ENCODE measurements at places on chromosomes 13 and 19.

GRCh38 chr13:94119360-94119936 is 360.0 kb downstream of the DCT start:
- DNase-seq, result no peak

DNA sequence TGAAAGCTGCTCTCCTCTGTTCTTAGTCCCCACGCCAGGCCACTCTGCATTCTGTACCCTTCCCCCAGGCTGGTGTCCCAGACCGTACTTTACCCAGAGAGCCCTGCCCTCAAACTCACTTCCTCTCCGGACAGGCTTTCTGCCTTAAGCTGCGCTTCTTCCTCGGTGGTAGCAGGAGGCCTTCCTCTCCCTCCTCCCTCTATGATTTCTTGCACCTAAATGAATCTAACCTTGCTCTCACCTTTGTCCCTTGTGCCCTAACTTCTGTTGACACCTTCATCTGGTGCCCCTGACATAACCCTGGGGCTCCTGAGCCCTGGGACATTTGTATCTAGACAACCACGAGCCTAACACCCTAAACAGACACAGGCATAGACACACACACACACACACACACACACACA is 29.6 kb upstream of the CEACAM21 start:
- DNase-seq, result no peak

DNA sequence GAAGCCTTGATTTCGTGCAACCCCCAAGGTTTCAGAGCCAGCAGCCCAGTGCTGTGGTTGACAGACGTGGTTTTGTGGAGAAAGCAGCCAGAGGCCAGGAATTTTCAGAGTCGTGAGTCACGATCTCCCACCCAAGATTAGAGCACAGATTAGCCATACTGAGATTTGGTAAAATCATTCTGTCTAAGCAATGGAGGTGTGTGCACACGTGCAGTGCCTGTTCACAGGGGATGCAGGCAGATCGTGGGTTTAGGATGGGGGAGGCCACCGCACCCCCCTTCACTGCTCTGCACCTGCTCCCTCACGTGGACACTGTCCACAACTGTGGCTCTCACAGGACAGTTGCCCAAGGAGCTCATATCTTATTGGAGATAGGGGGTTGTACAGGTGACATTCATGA is 46.6 kb upstream of the GPR183 start:
- DNase-seq, result no peak

GRCh38 chr19:41350735-41351338 is 2.9 kb downstream of the TGFB1 start:
- DNase-seq, result no peak

DNA sequence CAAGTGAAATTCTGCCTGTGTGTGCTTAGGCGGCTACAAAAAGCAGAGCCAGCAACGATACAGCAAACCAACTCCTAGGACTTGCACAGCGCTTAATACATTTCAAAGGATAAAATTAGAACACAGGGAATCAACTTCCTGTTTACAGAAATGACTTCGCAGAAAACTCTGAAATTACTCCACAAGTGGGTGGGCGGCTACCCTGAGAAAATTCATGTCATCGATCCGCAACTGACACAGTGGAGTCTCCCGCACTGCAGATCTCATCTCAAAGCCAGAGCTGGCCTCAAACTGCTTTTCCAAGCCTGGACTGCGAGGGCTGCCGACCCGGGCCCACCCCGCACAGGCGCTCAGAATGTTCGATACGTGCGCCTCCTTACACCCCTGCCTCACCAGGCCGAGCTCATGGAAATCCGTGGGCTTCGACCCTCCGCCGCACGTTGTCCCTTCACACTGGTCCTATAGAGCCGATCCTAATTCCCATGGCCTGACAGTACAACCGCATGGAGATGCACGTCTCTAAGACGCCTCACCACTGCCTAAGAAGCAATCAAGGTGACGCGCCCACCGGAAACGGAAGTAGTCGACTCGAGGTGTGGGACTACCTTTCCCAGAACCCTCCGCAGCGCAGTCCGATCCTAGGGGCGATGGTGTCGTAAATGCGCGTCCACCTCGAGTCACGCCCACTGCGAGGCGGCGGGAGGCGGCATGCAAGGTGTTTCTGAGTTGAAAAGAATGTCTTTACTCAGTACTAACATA is at the start of gene ZNF229:
TSS of gene ZNF229 (minus strand) at position 557 of the 759 bp plus-strand sequence. CDS start 5,625 bp downstream, outside the sequence.
- peak; percentile 65 for DNase-seq

DNA sequence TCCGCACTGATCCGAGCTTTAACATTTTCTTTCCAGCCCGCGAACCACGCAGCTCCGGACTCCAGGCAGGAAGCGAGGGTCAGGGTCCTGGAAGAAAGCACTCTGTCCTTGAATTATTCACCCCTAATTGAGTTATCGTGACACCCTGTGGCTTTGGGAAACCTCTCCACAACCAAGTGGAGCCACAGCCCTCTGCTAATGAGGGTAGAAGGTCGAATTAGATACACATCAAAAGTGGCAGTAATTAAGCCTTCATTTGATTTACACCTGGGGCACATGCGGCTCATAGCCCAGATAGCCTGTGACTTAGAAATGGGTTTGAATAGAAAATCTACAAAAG is 15.9 kb upstream of the RNF17 start:
- no peak for DNase-seq

GRCh38 chr13:30792285-30793000 is 57.1 kb downstream of the ALOX5AP start:
- DNase-seq, result no peak

GRCh38 chr13:89980896-89981295 is 1366.6 kb upstream of the MIR17HG start:
- no peak for DNase-seq

GRCh38 chr13:46656786-46657185 is 103.8 kb downstream of the LRCH1 start:
- DNase-seq, result no peak

DNA sequence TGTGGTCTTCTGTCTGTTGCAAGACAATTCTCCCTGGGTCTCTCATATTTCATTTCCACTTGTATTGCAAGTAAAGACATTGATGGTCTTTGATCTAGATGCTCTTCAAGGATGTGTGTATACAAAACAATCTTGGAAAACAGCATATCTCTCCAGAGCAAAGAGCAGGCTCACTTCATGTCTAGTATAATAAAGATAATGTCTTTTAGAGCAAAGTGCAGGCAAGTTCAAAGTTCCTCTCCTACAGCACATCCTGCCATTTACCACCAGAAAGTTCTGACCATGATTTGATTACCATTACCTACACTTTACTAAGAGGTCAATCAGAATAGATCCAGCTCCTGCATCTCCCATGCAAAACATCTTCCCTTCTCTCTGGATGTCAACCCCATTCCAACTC is 162.8 kb downstream of the DIAPH3 start:
- no peak for DNase-seq

GRCh38 chr19:7540761-7541474 is 5.4 kb downstream of the PNPLA6 start:
- DNase-seq, result peak; percentile 39

- DNase-seq, result no peak
Measured at GRCh38 chr13:29022968-29023367, 202.8 kb downstream of the MTUS2 start.

GRCh38 chr13:60837806-60838205 is 440.8 kb downstream of the TDRD3 start:
- DNase-seq, result no peak

DNA sequence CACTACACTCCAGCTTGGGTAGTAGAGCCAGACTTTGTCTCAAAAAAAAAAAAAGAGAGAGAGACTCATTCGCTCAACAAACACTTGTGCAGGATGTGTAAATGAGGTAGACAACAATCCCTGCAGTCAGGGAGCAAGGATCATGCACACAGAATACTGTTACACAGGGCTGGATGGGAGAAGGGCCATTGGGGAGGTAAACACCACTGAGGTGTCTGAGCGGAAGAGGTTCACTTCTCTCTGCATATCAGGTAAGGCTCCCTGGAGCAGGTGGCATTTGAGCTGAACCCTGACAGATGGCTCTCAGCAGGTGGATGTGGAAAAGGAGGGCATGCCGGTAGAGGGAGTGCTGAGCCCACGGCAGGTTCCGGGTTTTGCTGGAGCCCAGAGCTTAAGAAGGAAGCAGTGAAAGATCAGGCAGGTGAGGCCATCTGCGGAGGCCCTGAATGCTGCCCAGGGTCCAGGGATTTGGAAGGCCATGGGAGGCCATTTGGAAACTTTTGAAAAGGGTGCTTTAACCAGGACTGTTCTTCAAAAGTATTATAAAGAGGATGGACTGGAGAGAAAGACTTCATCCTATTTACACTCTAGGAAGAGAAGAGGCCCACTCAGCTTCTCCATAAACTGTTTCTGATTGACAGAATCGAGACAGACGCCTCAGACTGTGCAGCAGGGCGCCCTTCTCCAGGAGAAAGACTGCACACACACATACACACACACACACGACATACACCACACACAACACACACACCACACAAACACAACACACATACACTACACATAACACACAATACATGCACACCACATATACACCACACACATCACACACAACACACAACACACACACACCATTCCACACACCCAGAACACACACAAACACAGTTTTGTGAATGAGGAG is 199.4 kb downstream of the USP12 start:
- DNase-seq, result no peak

DNA sequence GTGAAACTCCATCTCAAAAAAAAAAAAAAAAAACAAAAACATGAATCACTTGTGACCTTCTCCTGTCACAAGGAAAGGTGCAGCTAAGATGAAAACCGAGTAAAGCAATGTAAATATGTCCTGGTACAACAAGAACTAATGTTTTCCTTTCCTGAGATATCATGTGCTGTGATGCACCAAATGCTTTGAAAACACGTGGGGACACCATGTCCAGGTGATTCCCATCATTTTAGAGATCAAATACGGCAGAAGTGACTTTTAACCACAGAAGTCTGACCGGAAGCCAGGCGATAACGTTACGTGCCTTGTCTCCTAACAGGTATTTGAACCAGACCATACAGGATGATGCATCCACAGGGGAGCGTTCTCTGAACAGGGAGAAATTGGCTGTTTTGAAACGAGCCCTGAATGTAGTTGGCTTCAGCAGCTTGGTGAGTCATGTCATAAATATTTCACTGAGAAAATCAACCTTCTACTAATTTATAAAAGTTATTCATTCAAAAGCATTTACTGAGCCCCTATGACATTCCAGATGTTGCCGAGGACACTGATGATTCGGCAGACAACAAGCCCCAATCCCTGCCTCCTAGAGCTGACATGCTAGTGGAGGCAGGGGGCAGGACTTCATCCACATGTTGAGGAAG is 328.1 kb downstream of the MYO16 start:
- no peak for DNase-seq

DNA sequence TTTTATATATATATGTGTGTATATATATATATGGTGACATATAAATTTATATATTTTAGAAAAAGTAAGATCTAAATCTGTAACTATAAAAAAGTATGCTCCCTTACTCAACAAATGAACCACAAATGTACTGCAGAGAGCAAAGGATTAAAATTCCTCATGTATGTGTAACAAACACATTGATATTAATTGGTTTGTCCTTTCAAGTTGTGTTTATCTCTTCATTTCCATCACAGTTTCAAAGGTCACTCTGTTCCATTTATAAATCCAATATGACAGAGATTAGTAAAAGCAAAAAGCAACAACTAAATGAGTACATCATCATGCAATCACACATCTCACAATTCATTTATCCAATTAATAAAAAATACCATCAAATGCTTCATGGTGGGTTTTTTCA is 247.9 kb downstream of the DACH1 start:
- DNase-seq, result no peak

GRCh38 chr13:26839682-26840081 is 79.1 kb upstream of the GPR12 start:
- DNase-seq, result no peak

DNA sequence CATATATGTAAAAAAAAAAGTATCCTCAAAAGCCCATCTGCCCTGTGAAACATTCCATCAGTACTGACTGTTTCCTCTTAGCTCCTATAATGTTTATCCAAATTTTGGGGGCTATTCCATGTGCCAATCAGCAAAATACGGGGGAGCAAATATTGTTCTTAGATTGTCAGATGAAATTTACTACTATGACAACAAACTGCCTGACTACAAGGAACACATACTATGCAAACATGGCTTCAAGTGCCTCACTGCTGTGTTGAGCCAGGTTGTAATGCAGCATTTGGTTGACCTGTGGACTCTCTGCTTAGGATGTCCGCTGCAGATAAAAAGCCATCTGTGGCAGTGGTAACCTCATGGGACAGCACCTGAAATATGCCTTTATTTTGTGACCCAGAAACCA is 98.2 kb upstream of the SCEL start:
- no peak for DNase-seq

DNA sequence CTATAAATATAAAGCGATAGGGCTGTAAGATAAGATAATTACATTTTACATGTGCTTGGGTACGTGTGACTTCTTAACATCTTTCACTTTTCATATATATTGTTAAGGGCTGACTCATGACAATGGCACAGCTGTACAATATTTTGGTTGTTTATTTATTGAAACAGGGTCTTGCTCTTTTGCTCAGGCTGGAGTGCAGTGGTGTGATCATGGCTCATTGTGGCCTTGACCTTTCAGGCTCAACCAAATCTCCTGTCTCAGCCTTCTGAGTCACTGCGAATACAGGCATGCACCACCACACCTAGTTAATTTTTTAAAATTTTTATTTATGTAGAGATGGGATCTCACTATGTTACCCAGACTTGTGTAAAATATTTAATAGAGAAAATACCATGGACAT is 2532.4 kb upstream of the PCDH20 start:
- no peak for DNase-seq

DNA sequence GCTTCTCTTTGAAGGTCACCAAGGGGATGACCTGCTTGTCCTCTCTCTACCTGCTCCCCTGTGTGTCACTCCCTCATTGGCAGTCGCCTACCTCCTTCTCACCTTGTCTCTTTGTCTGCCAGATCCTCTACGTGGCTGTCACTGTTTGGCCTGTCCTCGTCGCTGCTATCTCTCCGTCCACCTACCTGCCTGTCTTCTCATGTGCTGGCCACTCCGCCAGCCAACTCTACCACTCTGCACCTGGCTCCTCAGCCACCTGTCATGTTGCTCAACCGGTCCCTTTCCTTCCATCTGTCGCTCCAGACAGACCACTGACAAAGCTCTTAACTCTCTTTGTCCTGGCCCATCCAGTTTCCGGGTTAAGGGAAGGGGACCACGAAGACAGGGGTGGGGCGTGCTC is at the start of gene KLK12:
TSS of gene KLK12 (minus strand) at position 299 of the 400 bp plus-strand sequence. CDS start 381 bp downstream, outside the sequence.
- no peak for DNase-seq

- no peak for DNase-seq
Measured at GRCh38 chr19:1650650-1651567, 1.5 kb downstream of the TCF3 start.

DNA sequence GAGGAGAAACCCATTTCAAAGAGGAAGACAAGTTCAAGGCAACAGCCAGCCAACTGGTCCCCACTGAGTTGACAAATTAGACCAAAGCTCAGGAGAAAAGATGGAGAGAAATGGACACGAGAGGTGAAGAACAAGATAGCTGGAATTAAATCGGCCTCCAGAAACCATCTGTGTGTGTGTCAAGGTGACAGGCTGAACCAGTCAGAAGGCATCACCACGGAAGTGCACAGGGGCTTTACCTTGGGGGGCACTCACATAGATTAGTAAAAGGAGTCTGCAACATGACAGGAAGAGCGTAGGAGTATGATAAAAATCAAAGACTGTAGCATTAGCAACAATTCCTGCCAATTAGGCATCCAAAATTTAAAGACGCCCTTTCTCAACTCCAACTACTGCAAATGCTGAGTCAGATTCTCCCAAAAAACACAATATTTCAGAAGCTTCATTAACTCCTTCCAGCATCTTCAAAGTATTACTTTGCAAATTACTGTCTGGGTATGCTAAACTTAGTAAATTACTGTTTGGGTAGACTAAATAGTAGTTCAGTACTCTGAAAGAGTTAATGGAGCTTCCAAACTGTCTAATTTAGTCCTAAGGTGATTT is 66.2 kb downstream of the FOXO1 start:
- DNase-seq, result no peak

Data from stimulated activated CD4-positive, alpha-beta T cell treated with anti-CD3 and anti-CD28 coated beads, Interleukin-12 subunit alpha, Interleukin-12 subunit beta, amount 100 ng/mL, for 48 hours (primary cell).